ENCODE measurements at places on chromosomes 4 and X.

DNA sequence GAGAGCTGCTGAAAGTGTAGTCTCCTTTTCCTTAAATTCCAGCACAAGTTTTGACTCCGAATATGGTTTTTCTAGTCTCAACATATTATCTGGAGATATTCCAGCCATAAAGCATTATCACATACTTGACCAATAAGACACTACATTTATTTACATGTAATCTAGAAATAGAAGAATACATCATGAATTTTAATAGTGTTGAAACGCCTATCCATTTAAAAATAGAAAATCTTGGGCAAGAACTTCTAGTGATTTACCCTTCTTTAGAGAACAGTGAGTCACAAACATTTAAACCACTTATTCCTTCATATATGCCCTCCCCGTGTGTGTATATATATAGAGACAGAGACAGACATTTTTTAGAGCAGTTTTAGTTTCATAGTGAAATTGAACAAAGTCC is 161.5 kb downstream of the SOWAHB start:
- no peak for DNase-seq

DNA sequence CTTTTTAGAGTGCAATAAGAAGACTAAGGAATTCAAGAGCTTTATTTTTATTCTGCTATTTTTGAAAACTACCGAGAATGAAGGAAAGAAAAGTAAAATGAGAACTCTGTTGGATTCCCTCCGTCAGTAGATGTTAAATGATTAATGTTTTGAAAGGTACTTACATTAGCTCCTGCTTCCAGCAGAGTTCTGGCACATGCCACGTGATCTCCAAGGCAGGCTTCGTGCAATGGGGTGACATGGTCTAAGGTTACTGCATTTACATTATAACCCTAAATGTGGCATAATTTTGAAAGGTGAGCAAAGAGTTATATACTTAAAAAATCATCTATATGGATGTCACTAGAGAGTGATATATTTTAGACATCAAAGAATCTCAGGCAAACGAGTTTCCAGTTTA is 26.8 kb upstream of the SPATA4 start:
- DNase-seq: no peak

DNA sequence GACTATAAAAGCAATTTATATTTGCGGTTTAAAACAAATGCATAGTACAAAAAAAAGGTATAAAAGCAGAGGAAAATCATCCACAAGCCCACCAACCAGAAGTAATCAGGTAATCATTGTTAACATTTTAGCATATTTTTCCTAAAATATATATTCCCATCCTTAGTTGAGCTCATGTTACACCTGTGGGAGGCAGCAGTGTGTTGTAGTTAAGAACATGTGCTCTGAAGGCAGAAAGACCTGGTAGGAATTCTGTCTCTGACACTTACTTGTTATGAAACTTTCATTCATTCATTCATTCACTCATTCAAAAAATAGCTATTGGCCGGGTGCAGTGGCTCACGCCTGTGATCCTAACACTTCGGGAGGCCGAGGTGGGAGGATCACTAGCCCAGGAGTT is 15.4 kb upstream of the CDKL5 start:
- DNase-seq: no peak

DNA sequence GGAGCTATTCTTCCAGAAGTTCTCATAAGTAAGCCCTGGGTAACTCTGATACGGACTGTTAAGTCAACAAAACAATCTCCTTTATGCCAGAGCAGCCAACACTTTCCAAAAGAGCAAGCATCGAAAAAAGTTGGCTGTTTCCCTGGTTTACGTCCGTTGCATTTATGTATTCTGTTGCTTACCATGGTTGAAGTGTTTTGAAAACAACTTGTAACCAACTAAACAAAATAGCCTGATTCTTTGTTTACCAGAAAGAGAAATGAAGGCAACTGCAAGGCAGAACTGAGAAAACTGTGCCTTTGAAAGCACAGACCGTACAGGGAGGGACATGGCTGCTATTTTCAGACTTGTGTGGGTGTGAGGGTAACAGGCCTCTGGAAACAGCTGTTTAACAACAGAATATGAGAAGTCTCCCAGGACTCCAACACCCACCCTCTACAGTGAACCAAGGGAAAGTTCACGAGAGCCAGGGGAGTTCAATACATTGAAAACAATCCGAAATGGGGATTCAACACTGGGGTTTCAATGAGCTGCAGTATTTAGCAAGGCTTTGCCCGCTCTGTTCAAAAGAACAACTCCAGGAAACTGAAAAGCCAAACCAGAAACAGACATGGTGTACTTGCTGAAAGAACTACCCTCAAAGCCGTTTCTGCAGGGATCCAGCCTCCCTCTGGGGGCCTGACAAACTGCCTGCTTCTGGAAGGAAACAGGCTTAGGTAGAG is 95.8 kb upstream of the EGFL6 start:
- DNase-seq: no peak

- no peak for DNase-seq
Measured at GRCh38 chrX:68632491-68632890, 15.0 kb upstream of the STARD8 start.

DNA sequence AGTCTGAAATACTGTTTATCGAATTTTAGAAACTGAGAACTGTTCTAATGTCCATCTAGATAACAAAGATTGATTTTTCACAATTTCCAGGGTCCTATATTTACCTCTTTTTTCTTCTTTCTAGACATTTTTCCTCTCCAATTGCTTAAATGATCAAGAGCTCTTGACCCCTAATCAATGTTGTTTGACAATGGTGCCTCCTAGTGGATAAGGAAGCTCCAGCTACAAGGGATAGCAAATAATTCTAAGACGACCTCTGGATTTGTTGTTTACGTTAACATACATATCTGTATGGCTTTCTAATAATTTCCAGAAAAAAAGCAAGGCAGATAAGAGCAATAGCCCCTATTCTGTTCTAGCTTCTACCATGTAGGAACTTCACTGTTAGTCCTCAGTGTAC is 35.8 kb downstream of the GPR82 start:
- no peak for DNase-seq

DNA sequence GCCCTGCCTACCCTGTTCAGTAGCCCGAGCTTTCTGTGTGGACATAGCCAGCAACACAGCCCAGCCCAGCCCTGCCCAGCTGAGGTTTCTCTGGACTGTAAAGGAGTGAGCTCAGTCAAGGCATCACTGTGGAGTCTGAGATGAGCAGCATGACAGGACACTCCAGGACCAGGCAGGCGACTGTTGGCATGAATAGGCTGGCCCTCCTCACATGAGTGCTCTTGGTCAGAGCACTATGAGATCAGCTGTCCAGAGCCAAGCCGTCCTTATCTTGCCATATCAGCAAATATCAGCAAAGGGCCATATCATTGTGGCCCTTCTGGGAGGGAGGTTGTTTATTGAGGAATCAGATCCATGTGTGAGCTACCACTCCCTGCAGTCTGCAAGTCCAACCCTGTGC is 30.9 kb downstream of the REELD1 start:
- no peak for DNase-seq

GRCh38 chr4:26194764-26195163 is 126.0 kb upstream of the RBPJ start:
- DNase-seq: no peak

DNA sequence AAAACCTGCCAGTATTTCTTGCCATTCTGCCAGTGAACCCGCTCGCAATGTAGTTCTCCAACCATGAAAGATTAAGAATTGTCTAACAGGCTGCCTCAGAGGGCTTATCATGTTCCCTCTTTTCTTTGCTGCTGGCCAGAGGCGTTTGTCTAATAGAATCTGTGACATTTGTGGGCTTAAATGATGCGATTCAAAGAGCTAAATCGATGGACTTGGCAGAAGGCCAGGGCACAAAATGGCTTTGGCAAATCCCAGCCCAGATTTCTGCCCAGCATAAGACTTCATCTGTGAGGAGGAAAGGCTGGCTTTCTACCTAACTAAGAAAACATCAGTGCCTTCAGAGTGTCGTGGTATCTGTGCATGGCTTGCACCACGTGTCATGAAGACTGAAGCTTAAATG is 79.9 kb downstream of the TRPC5OS start:
- DNase-seq: no peak
